ENCODE measurements at places on chromosomes 4 and X.

GRCh38 chrX:148412006-148412405, 88.4 kb upstream of the AFF2 start:
- no peak for DNase-seq

DNA sequence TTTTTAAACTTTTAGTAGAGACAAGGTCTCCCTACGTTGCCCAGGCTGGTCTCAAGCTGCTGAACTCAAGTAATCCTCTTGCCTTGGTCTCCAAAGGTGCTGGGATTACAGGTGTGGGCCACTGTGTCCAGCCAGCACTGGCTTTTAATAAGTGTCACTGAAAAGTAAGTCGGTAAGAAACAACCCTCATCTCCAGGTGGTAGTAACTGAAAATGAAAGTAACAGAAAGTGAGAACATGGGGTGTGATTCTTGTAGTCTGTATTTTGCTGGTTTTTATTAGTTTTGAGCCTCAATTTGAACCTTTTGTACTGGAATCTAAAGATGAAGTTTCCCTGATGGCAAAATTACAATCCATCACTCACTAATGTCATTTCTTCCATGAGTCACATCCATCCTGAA, 238.1 kb upstream of the AGA start:
- no peak for DNase-seq

DNA sequence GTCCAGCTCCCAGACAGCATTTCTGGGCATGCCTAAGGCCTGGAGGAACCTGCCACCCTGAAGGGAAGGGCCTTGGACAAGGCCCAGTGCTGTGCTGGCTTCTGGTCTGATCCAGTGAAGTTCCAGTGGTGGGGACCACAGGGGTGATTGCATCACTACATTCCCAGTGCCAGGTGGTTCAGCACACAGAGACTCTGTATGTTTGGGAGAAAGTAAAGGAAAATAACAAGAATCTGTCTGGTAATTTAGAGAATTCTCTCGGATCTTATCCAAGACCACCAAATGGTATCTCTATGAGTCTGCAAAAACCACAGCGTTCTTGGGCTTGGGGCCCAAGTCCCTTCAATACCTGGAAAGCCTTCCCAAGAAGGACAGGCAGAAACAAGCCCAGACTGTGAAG, 131.8 kb upstream of the MAD2L1 start:
- no peak for DNase-seq

DNA sequence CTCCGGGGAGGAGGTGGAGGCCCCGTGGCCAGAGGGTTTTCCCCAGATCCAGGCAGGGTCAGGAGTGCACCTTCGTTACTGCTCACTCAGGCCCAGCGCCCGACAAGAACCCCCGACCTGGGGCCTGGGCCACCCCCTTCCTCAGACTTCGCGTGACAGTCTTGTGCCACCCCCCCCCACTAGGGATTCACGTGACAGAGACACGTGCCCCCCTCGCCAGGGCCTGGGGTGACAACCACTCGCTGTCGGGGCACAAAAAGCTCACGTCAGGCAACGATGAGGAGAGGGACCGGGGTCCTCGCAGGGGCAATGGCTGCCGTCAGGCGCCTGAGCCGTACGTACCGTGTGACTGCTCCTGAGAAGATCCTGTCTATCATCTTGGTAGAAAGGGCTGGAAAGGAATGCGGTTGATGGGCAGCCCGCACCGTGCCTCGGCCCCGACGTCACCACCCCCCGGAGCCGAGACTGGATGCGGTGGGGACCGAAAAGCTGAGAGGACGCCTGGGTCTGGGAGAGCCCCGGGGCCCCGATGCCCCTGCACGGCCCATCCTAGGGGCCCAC, 23.0 kb upstream of the GTPBP6 start:
- no peak for DNase-seq

GRCh38 chr4:152456609-152457008, 79.3 kb downstream of the FBXW7 start:
- DNase-seq, result no peak

GRCh38 chrX:87727620-87728019, 210.0 kb downstream of the KLHL4 start:
- DNase-seq, result no peak

GRCh38 chrX:31704938-31705337, 633.1 kb upstream of the FTHL17 start:
- DNase-seq, result no peak

DNA sequence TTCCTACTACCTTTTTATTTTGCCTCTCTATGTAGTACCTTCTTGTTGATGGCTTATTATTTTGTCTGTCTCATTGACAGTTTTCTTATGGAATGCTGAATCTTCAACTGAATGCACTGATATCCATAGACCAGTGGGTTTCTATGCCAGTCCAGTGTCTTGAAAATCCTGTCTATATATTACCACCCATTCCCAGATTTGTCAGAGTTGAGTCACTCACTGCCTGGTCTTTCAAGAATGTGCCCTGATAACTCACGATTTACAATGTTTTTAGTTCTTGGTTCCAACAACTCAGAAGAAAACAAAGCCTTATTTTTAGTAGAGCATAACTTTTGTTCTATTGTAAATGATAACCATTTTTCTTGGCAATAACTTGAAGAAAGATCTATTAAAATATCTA, 606.0 kb upstream of the PITX2 start:
- no peak for DNase-seq

- no peak for DNase-seq
Measured at GRCh38 chr4:18508786-18509185, 487.2 kb upstream of the LCORL start.

GRCh38 chr4:143357161-143357845, 20.6 kb downstream of the GAB1 start:
- no peak for DNase-seq

GRCh38 chr4:150943818-150944217, 71.3 kb downstream of the LRBA start:
- no peak for DNase-seq

DNA sequence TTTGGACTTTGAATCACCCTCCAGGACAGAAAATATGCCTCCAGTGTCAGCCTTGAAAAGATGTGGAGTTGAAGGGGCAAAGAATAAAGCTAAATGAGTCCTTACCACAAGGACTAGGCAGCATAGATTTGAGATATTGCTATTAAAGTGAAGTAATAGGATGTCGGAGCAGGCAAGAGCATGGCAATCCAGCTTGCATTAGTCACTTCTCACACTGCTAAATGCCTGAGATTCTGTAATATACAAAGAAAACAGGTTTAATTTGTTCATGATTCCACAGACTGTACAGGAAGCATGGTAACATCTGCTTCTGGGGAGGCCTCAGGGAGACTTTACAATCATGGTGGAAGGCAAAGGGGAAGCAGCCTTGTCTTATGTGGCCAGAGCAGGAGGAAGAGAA, 109.8 kb upstream of the PCDH7 start:
- no peak for DNase-seq

DNA sequence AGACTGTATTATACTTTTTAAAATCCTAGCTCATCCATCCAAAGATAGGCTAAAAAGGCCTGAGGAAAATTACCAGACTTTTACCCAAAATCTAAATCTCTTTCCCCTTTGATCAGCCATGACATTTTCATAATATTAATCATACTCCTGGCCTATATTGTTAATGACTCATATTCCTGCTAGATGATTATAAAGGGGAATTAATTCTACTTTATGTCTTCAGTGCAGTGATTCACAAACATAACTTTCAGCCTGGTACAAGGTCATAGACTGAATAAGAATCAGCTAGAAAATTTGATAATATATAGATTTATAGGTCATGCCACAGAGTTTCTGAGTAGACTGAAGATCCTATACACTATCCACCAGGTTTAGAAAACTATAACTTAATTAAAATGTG, 1905.4 kb downstream of the C4orf33 start:
- no peak for DNase-seq

- no peak for DNase-seq
Measured at GRCh38 chr4:145390571-145390970, 91.1 kb upstream of the SMAD1 start.

DNA sequence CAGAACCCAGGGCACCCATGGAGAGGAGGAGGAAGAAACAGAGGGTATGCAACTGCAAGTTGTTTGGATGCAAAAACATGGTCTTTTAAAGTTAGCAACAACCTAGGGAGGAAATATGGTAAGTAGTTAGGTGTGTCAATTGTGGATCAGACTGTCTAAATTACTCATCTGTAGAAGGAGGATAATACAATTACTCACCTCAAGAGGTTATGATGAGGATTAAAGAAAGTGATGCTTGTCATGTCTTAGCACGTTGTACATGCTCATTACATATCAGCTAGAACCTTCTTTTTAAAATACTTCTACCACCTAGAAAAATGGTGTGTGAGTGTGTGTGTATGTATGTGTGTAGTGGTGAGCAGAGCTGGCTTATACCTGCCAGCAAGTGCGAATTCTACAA, 2.3 kb upstream of the C1QTNF7 start:
- DNase-seq, result no peak

GRCh38 chr4:169254546-169254983, 16.2 kb downstream of the SH3RF1 start:
- DNase-seq, result no peak

- DNase-seq, result no peak
Measured at GRCh38 chr4:23838607-23839006, 51.2 kb downstream of the PPARGC1A start.

DNA sequence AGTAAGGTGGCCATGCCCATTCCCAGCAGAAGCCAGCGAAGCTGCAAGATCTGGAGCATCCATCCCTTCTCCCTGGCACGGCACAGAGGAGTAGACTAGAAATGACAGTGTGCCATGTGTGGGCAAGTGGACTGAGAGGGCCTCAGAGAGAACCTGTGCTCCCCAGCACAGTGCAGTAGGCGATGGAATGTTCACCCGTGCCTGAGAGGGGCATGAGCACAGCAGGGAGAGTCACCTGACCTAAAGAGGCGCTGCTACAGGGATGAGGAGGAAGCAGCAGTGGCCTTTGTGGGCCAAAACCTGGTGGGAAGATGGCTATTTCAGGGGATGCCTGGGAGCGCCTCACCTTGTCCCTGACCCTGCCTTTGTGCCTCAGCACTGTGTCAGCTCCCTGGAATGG, 8.0 kb upstream of the CDKN2AIP start:
- no peak for DNase-seq

- DNase-seq, result no peak
Measured at GRCh38 chr4:104869831-104870230, 276.8 kb upstream of the TET2 start.

- no peak for DNase-seq
Measured at GRCh38 chr4:182939680-182940079, 22.5 kb upstream of the DCTD start.

DNA sequence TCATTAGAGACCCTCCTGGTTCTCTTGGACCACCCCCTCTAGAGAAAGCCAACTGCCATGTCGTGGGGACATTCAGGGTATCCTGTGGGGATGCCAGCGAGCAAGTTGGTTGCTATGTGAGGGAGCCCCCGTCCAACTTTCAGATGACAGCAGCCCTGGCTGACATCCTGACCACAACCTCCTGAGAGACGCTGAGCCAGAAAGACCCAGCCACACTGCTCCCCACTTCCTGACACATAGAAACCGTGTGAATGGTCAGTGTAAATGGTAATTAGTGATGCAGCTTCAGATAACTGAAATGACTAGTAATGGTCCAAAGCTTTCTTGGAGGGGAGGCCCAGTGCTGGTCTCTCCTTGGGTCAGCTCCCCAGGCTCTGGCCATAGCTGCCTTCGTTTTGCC, 10.8 kb downstream of the CLCN4 start:
- no peak for DNase-seq

GRCh38 chr4:20266215-20267082, 14.7 kb downstream of the SLIT2 start:
- no peak for DNase-seq

GRCh38 chr4:114980932-114981708, 132.3 kb downstream of the NDST4 start:
- DNase-seq, result no peak

DNA sequence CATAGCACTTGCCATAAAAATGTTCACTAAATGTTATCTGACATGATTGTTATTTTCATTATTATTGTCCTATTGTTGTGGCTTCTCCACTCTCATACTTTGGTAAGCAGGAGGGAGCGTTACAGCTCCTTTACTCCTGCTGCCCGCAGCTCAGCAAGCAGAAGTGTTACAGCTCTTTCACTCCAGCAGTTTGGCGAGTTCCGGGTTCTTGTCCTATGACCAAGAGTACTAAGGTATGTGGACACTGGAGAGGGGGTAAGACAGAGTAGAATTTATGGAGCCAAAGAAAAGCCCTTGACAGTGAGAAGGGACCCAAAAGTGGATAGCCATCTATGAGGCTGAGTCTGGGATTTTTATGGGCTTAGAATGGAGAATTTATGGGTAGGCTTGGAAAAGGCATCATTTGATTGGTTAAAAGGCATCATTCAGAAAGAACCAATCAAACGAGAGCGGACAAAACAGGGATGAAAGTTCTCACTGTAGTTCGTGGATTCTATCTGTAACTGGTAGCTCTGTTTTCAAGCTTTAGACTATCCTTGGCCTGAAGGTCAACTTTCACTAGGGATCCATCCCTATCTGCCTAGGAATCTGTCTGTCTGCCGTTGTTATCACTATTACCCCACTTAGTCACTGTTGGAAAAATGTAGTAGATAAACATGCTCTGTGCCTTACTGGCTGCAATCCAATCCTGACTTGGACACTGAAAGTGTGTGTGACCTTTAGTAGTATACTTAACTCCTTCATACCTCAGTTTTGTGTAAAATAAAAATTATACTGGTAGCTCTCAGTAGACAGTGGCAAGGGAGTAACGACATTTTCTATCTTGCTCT, 545.6 kb upstream of the LCORL start:
- no peak for DNase-seq

- DNase-seq, result no peak
Measured at GRCh38 chrX:103170216-103170615, 44.7 kb upstream of the BEX4 start.

DNA sequence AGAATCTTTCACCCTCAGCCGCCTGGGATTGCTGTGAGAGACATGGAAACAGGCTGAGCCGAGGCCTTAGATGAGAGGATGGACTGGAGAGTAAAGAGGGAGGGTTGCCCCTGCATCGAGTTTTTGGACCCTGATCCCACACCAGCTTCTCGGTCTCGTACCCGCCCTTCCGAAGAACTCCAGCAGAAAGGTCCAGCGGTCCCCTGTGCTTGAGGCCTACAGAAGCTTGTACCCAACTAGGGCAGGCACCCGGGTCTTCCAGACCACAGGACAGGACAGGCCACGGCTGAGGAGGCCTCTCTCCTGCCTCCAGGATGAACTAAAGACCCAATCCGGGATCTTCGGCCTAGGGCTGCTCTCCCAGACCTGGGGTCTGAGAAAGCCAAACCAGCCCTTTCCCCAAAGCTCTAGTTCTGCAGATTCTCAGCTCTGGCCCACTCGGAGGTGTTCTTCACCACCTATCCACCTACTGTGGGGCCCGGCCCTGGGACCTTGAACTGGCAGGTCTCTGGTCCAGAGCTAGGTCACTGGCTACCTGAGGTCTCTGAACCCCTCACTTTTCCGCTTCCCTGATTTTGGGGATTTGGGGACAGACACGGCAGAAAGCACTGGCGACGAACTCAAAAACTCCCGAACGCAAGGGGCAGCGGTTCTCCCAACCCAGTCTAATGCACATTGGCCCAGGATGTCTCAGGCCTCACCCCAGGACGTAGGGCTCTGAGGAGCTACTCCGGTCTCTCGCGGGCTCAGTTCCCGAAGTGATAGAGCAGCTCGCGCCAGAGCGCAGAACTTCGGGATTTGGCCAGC, 1.1 kb downstream of the NKX3-2 start:
- DNase-seq, result no peak
